Anterior cingulate cortex (tissue), 58 donors: ENCODE measurements at places on chromosomes 6 and 20.

DNA sequence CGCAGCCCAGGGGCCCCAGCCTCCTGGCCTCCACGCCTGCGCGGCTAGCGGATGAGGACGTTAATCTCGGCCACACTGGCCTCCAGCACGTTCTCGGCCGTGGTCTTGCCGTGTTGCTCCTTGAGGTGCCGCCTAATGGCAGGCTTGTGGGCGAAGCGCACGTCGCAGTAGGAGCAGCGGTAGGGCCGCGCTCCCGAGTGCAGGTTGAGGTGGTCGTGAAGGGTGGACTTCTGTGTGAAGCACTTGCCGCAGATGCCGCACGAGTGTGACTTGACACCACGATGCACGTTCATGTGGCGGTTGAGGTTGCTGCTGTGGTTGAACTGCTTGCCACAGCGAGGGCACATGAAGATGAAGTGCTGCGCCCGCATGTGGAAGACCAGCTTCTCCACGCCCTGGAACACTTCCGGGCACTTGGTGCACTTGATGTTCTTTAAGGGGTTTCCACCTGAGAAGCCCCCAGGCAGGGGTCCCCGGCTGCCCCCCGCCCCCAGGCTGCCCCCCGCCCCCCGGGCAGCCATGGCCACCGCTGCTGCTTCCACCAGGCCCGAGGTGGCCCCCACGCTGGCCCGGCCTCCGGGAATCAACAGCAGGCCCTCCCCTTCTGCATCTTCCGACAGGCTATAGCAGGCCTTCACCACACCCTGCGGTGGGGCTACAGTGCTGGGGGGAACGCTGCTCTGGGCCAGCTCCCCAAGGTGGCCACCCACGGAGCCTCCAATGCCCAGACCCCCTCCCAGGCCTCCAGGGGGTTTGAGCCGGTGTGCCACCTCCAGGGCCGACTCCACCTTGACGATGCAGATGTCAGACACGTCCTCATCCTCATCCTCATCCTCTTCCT is 1.8 kb downstream of the ZBTB12 start:
- no peak for DNase-seq

- no peak for DNase-seq
These were observed 14.5 kb upstream of the MLN start for GRCh38 chr6:33818293-33818692.

GRCh38 chr6:79034865-79035264 is 43.2 kb downstream of the PHIP start:
- DNase-seq, result no peak

GRCh38 chr20:23541776-23542175 is 26.5 kb downstream of the CST9L start:
- no peak for DNase-seq

DNA sequence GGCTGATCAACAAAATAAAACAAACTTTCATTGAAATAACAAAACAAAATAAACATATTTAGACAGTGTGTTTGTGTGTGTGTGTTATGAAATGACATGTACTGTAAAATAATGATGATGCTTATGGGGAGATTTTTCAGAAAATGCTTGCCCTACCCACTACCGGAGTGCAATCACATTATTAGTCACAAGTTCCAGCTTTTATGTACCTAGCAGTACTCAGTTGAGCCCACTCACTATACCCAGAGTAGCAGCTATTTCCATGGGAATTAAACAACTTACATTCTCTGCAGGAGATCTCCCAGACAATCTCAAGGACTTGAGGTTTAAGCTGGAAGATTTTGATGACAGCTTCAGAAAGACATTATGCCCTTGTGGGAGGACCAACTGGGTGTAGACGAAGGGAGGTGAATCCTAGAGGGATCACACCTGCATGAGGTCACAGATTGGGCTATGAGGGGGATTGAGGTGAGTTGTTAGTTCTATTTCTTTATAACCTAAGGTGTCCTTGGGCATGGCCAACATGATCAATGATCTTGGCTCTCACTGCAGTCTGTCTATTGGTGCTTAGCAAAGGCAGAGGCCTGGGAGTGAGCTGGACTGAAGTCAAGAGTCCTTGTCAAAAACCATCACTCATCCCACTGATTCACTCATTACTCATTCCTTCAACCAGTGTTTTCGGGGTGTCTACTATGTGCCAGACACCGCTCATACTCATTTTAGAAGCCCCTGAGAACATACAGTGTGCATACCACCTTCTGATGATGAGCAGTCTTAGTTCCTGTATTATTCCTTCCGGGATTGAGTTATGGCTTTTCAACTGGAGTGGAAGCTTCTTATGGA is 6.7 kb upstream of the CLIC5 start:
- DNase-seq, result no peak

- no peak for DNase-seq
These were observed 40.6 kb downstream of the KCNS1 start for GRCh38 chr20:45060294-45060693.

GRCh38 chr20:53867741-53868351 is 202.5 kb downstream of the BCAS1 start:
- no peak for DNase-seq

GRCh38 chr20:5770231-5770986 is 20.2 kb downstream of the SHLD1 start:
- DNase-seq, result no peak

GRCh38 chr20:40777653-40778052 is 88.6 kb upstream of the MAFB start:
- no peak for DNase-seq

DNA sequence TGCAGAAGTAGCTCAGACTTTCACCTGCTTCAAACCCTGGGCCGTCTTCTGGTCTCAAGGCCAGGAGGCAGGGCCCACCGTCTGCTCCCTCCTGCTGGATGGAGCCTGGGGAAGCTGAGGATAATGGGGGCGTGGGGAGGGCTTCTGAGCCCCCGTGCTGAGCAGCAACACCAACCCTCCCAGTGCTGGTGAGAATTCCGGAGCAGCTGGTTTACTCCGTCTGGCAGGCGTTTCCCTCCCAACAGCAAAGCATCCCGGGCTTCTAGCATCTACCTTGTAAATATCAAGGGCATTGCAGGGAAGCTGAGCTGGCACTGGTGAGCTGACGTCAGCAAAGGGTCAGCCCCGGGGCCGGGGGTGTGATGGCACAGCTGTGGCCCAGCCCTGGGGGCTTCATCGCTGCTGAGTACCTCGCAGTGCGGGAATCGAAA is 16.8 kb upstream of the CHRNA4 start:
- DNase-seq, result no peak

GRCh38 chr20:51760905-51761546 is 7.2 kb downstream of the ATP9A start:
- DNase-seq, result no peak

- no peak for DNase-seq
These were observed 560 bp downstream of the YTHDF1 start for GRCh38 chr20:63215101-63216040.

DNA sequence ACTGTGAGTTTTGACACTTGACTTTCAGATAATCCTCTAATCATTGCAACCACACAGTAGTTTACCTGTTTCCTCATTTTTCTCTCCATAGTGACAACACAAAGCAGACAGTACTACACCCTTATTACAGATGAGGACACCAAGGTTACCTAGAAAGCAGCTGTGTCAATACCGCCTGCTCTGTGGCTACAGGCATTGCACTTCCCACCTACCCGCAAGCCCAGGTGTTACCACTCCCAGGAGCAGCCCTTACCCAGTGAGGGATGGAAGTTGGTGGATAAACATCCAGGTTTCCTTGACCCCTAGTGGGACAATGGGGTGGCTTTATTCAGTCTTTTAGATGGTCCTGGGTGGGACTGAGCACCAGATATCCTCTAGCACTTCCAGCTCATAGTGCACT is 503.6 kb downstream of the PTPRT start:
- DNase-seq, result no peak

DNA sequence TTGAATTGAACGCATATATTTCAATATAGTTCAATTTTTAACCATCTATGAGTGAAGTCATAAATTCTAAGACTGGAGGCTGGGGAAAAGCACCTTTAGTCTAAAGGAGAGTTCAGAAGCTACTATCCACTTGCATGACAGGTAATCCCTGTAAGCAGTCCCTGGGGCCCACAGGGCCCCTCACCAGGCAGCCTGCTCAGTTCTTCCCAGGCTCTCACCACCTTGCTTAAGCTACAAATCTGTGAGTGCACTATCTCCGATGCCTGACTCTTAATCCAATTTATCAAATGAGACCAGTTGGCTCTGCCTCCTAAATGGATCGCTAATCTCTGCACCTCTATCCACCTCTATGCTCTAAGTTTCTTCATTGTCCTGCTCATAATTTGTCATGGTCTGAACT is 413.8 kb downstream of the PTPRT start:
- no peak for DNase-seq

DNA sequence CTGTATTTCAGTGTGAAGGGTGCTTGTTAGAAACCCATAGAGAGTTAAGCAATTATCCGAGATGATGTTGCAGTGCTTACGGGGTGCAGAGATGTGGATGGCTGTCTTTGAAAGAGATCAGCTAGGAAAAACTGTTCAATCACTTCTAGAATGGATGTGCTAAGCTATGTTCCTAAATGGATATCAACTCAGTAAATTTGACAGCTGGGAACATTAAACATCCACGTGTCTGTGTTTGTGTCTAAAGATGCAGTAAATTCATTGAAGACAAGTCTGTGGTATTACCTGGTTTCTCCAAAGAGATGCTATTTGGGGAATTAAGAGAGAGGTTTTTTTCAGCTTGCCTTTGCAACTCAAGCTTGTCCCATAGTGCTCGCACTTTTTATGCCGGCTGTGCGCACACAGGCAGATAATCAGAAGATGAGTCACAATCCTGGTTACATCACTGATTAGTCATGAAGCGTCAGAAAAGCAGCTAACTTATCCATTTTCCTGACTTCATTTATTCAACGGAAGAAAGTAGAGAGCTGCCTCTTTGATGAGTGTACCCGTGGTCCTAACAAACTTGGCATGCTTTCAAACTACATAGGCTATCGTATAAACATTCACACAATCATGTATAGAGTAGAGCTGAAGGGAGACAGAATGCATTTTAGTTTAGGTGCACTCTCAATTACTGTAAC is 691.7 kb upstream of the SLC35B3 start:
- DNase-seq, result no peak

GRCh38 chr20:61644378-61645076 is 392.5 kb downstream of the CDH4 start:
- no peak for DNase-seq

- DNase-seq, result no peak
These were observed 19.5 kb upstream of the RPS10 start for GRCh38 chr6:34445313-34445860.

DNA sequence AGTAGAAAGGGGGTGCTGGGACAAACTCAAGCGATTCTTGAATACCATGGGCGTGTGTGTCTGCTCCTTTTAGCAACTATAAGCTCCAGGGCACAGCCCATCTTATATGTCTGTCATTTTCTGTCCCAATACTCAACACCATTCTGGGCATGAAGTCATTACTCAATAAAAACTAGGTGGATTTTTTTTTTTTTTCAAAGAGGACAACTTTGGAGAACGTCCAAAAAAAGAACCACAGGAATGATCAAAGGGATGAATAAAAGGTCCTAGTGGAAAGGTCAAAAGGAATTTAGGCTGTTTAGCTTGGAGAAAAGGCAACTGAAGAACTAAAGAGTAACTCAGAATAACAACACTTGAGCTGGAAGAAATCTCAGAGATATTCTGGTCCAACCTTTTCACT is 24.4 kb downstream of the UQCC1 start:
- no peak for DNase-seq

GRCh38 chr6:119495230-119495683 is 145.7 kb upstream of the MAN1A1 start:
- DNase-seq, result no peak

DNA sequence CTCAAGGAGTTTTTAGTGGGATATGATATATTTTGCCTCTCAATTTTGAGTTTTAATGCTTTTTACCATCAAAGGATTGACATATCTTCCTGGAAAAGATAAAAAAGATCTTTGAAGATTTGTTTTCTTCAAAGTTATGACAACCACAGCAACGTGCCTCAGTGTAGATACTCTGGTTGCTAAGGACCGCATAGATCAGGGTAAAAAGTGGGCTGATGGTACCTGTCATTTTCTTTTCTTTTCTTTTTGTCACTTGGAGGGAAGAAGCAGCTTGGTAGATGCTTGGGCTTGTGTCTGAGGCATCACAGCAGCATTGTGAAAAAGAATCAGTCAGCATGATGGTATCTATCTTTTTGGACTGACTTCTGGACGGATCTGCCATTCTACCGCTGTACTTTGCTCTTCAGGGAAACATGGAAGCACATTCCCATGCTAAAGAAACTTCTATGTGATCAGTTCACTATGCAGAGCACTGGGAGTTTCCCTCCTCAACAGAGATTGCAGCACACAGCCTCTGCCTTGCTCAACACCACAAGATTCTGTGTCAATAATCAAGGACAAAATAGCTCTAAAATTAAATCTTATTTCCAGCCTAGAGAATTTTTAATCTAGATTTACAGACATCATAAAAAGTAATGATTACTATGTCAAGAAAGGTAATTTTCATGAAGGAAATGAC is 54.8 kb upstream of the SGK1 start:
- no peak for DNase-seq
